GM19239 (cell line): ENCODE measurements at places on chromosomes 6 and 20.

DNA sequence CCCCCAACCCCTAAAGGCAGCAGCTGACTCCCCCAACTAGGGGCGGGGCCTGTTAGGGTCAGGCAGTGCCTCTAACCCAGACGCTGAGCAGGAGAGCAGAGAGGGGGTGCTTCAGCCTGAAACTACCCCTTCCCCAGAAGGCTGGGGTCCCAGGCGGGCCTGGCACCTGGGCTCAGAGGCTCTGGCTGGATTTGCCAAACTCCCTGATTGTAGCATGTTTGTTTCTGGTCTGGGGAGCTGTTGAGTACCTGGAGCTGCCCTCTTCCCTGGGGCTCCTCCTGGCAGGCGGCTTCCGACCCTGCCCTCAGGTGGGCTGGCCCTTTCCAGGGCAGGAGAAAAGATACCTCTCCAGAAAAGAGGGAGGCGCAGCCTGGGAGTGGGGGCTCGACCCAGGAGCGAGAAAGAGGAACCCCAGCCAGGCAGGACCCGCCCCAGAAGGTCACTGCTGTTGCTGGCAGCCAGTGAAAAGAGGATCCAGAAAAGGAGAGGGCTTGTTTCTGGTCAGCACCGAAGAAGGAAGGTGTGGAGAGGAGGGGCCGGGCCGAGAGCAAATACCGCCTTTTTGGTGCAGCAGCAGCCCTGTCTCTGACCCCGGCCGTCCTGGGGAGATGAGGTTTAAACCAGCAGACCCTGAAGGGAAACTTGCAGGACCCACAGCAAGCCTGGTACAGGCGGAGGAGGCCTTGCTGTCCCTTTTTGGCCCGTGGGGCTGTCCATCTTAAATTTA lies 810 bp upstream of the ABHD16B start:
- DNase-seq, result no peak

GRCh38 chr6:33160728-33161344 lies 31.4 kb downstream of the COL11A2 start:
- no peak for DNase-seq

- no peak for DNase-seq
Measured at GRCh38 chr6:42569102-42570028, 5.5 kb downstream of the UBR2 start.

DNA sequence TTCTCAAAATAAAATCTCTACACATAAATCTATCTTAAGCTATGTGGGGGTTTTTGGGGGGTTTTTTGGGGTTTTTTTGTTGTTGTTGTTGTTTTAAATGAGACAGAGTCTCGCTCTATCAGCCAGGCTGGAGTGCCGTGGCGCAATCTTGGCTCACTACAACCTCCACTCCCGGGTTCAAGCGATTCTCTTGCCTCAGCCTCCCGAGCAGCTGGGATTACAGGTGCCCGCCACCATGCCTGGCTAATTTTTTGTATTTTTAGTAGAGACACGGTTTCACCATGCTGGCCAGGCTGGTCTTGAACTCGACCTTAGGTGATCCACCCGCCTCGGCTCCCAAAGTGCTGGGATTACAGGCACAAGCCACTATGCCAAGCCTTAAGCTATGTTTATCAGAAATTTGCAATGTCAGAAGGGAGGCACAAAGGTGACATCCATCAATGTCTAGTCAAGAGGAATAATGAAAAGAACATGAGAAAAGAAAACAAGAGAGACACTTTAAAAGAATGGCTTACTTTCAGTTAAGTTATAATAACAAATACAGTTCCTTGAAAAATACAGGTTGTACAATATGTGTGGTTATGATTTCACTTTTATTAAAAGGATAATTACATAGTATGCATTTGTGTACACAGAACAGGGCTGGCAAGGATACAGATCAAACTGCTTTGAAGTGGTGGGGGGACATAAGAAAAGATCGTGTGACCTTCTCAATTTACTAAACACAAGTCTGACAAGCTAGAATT lies 28.6 kb downstream of the SLC23A2 start:
- no peak for DNase-seq

DNA sequence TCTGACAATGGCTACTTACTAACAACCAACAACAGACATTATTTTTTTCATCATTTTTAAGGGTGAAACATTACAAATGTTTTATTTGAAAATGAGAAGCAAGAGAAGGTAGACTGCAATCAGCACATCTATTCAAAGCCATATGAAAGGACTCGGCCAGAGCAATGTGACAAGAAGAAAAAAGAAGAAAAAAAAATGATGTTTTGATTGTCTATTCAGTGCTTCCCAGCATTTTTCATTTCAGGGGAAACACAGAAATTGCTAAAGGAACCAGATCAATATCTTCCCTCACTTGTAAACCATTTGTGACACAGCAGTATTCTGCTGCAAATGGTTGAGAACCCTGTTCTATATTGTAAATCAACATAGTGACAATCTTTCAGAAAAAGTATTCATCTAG lies 270.7 kb downstream of the EYS start:
- DNase-seq, result no peak

GRCh38 chr20:22226849-22227700 lies 357.3 kb downstream of the FOXA2 start:
- DNase-seq, result no peak

DNA sequence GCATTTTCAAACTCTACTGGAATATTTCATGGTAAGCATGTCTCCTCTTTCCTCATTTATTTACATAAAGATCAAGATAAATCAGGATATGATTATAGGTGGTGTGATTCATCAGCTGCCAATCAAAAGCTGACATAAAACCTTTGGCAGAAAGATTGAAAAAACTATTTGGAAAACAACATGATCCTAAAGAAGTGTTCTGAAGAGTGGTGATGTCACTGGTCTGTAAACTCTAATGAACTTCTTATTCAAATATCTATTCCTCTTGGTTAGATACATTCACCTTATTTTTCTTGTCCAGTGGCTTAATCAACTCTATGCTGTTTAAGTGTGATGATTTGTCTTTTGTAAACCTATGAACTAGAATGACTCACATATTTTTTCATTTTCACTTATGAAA lies 535.5 kb upstream of the CITED2 start:
- DNase-seq, result no peak

- no peak for DNase-seq
Measured at GRCh38 chr6:53315086-53315724, 33.5 kb downstream of the ELOVL5 start.

DNA sequence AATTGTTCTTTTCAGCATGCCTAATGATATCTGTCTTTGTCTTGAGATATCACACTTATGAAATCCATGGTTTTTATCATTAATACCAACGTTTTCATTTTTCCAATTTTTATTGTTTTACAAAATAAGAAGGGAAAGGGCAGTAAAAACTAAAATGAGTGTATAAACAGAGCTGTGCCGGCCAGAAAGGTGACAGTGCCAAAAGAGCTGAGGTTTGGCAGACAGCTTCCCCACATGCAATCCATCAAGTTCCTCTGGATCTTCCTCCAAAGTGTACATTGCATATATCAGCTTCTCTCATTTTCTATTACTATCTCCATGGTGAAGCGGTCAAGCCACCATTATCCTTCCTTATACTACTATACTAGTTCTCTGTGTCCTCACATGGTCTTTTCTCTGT lies 10.1 kb upstream of the TMEM244 start:
- no peak for DNase-seq

- DNase-seq, result no peak
Measured at GRCh38 chr6:39153766-39154397, 38.9 kb upstream of the SAYSD1 start.

DNA sequence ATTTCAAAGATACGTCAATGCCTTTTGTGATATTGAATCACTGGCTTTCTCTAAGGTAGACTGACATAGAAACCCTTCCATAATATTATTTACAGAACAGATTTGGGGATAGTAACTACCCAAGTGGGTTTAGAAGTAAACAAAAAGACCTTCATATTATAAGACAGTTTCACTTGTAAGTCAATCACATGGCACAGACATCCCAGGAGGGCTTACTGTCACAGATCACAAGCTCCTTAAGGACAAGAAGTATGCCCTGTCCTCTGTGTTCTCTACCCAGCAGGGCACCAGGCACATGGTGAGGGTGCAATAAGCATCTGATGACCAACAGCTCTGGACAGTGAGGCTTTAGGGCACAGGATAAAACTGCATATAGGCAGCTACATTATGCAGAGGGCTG lies 135.9 kb upstream of the SLC22A16 start:
- no peak for DNase-seq

GRCh38 chr6:304833-305370 lies 12.6 kb downstream of the DUSP22 start:
- DNase-seq, result no peak

DNA sequence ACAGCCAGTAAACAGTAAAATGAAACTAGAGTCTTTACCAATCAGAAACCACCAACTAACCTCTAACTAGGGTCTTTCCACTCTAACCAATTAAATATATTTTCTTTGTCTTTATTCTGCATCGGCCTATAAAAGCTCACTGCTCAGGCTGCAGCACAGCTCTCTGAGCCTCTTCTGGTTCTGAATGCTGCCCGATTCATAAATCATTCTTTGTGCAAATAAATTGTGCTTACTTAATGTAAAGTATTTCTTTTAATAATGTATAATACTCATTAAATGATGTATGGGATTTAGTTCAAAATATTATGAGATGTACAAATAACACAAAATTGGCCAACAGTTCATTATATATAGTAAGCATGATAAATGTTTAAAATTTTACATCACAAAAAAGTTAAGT lies 7.9 kb downstream of the IBTK start:
- DNase-seq, result no peak

DNA sequence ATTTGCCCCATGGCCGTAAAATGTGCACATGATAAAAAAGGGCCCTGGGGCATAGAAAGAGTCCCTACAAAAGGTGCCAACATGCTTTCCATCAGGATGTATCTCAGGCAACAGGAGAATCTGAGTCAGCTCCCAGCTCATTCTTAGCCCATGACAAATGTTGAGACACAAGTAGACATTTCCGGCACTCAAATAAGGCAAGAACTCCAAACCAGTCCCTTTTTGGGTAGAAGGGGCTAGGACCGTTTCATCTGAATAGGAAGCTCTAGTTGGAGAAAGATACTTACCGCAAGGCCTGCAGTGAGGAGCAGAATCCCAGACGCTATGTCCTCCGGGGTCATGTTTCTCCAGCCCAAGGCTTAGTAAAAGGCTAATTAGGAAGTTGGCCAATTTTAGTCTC lies 261.0 kb upstream of the RIN2 start:
- DNase-seq, result no peak

DNA sequence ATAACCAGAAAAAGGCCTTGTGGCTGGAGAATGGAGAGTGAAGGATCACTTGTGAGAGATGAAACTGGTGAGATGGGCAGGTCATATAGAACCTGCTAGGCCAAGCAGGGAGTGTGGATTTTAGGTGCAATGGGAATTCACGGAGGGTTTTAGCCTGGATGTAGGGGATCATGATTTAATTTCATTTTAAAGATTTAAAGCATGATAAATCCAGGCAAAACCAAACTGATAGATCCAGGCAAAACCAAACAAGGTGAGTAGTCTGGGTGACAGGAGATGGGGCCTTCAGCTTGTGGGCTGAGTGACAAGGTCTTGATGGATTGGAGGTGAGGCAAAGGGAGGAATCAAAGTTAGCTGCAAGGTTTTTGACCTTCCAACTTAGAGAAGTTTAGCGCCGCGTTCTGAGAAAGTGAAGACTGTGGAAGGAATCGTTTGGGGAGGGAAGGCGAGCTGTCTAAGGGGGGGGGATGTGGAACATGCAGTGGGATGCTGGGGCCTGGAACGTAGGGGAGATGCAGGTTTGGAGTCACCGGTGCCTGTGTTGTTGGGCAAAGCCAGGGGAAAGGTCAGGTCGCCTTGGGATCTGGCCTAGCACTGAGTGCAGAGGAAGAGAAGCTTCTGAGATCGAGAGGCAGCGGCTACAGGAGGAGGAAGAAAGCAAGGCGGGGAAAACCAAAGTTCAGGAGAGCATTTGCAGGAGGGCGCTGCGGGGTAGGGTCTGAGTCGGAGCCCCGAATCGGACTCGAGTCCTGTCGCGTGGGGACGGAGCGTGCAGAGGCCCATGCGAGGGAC lies 1.3 kb upstream of the PLCG1 start:
- no peak for DNase-seq

DNA sequence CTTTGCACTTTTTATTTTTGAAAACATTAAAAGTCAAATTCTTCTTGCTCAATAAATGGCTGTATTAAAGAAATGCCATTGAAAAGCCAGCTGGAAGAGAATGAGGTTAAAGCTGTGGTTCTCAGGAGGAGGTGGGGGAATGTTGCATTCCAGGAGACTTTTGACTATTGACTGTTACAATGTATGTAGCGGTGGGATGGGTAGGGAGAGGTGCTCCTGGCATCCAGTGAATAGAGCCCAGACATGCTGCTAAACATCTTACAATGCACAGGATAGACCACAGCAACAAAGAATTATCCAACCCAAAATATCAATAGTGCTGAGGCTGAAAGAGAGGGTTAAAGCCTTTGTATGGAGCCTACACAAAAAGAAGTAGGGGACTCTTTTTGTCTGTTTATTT lies 295.9 kb downstream of the NKAIN2 start:
- no peak for DNase-seq

GRCh38 chr6:107118976-107119375 lies 3.7 kb upstream of the BEND3 start:
- no peak for DNase-seq

DNA sequence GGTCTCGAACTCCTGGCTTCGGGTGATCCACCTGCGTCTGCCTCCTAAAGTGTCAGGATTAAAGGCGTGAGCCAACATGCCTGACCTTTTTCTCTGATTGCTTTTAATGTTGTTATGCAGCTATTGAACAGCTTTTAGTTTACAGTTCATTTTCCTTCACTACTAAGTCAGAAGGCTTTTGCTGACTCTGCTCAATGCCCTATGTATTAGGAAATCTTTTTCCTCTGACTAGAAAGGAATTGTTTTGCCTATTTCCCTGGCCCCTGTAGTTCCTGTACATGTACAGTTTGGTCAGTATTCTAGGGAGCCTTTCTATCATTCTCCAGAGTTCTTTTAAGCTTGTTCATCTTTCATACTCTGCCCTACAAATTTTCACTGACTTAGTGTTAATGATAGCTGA lies 280.2 kb downstream of the CDKAL1 start:
- no peak for DNase-seq

DNA sequence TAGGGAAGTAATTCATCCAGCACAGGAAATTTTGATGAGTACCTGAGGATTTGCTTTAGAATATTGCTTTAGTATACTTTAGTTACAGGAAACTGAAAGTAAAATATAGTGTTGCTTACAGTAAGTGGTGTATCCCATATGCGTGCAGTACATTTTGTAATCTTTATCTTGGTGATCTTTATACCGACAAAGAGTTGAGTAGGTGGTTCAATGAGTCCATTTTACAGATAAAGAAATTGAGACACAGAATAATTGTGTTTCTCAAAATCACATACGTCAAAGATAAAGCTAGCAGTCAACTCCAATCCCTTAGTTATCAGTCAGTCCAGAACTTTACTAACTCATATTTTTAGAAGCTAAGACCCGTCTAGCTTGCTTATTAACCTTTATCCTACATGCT lies 65.8 kb upstream of the E2F3 start:
- DNase-seq, result no peak

GRCh38 chr6:131317516-131317915 lies 182.2 kb downstream of the AKAP7 start:
- DNase-seq, result no peak

- no peak for DNase-seq
Measured at GRCh38 chr20:21019814-21020658, 86.1 kb downstream of the LINC00237 start.
